Stimulated activated CD4-positive, alpha-beta T cell treated with anti-CD3 and anti-CD28 coated beads, Interleukin-4, amount 100 ng/mL, for 1 hour (primary cell): ENCODE measurements at places on chromosomes 6 and 20.

DNA sequence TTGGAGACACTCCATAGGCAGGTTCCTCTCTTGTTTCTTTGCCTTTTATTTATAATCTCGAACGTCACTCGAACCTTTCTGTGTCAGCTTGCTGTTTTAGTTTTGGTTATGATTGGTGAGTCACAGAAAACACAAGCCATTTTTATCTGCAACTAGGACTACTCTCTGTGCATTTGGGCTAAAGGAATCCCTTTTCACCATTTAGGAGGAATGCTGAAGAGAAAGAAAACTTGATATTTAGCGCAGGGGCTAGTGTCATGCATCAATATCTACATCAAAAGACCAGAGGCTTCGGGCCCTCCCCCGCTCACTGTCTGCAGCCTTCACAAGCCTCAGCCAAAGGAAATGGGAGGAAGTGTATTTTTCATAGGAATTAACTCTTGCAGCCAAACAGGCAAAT is 507.8 kb upstream of the CITED2 start:
- DNase-seq = no peak

GRCh38 chr6:18025596-18025995 is 38.2 kb upstream of the KIF13A start:
- no peak for DNase-seq

DNA sequence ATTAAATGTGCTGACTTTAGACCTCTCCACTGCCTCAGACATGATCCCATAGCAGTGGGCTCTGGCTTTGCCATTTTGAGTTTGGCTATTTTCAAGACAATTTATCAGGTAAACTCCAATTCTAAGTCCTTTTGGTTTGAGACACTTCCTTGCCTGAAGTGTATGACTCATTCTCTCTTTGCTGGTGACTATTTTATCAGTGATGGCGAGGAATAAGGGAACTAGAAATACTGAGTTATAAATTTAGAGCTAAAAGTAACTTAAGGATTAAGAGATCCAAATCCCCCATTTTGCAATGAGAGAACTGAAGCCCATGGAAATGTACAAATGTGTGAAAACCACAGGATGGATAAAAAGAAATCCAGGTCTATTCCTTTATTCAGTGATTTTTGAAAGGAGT is 30.9 kb upstream of the CD83 start:
- no peak for DNase-seq

GRCh38 chr6:93581371-93581770 is 162.0 kb upstream of the EPHA7 start:
- DNase-seq = no peak

GRCh38 chr6:138246650-138247440 is 28.6 kb upstream of the PBOV1 start:
- DNase-seq = no peak

DNA sequence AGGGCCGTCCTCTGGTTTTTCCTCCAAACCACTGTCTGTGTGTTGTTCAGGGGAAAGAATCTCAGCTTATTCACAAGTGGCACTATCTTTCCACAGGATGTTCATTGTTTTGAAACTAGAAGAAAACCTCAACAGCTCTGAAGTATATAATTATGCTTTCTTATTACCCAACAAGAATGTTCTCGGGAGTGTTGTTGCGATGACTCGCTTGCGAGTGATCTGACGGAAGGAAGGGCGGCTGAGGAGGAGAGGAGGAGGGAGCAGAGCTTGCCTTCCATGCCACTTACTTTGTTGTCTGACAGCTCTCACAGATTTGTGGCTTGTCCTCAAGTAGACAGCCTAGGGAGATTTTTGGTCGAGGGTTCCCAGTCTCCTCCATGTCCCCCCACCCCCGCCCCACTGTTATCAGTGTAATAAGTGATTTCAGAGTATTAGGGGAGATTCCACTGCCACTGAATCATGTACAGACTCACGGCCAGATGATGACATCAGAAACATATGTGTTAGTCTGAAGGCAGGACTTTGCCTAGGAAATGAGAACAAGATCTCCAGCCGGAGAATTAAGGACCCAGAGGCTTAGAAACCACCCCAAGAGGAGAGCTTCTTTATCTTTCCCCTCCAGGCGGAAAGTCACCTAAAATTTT is 80.7 kb upstream of the CCN6 start:
- peak; percentile 56 for DNase-seq

- no peak for DNase-seq
These were observed 60.8 kb downstream of the OGFRL1 start for GRCh38 chr6:71349395-71349794.

- DNase-seq = no peak
These were observed 79.5 kb downstream of the FYN start for GRCh38 chr6:111793711-111794111.
